A549 treated with ZK216348 at 1 μM for 4 hours (cell line): ENCODE measurements at places on chromosomes 7 and 10. TPM values are rescaled to one million over a fixed set of nuclear protein-coding genes. Genes with fewer than 3 reads are reported as not detected.

The PLCE1 gene
- 4.9 to 7.8 TPM (median 6.8 TPM) in 5 replicates for total RNA-seq

The GPNMB gene
- total RNA-seq: 2.2 to 4.8 TPM (median 2.8 TPM) in 5 replicates

The RBM17 gene
- 102 to 154 TPM (median 119 TPM) in 5 replicates for total RNA-seq

The PVRIG gene
- not detected in 5 replicates for total RNA-seq

The BLNK gene
- total RNA-seq: not detected in 5 replicates

The CPED1 gene
- not detected in 5 replicates for total RNA-seq

The CYREN gene
- total RNA-seq: 66.0 to 85.4 TPM (median 74.7 TPM) in 5 replicates
